T-helper 9 cell (primary cell): ENCODE measurements at places on chromosomes 3 and 15.

- no peak for DNase-seq
Observed at GRCh38 chr3:133963657-133964396, 65.9 kb downstream of the SLCO2A1 start.

GRCh38 chr3:193873426-193874201 lies 262.3 kb upstream of the HES1 start:
- no peak for DNase-seq

DNA sequence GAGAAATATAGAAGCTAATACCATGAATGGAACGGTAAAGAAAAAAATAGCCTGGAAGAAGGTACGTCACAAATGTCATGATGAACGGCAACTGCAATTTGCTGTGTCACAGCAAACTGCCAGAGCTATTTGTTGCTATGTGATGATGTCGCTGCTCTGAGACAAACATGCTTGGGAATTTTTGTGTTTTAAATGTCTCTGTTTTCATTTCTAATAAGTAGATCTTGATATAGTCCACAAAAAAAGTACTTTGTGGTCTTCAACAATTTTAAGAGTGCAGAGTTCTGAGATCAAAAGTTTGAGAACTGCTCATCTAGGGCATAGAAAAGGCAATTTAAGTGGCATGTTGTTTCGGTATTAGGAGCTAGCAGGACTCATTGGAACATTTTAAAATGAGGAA lies 4.3 kb upstream of the NR1D2 start:
- DNase-seq: no peak

DNA sequence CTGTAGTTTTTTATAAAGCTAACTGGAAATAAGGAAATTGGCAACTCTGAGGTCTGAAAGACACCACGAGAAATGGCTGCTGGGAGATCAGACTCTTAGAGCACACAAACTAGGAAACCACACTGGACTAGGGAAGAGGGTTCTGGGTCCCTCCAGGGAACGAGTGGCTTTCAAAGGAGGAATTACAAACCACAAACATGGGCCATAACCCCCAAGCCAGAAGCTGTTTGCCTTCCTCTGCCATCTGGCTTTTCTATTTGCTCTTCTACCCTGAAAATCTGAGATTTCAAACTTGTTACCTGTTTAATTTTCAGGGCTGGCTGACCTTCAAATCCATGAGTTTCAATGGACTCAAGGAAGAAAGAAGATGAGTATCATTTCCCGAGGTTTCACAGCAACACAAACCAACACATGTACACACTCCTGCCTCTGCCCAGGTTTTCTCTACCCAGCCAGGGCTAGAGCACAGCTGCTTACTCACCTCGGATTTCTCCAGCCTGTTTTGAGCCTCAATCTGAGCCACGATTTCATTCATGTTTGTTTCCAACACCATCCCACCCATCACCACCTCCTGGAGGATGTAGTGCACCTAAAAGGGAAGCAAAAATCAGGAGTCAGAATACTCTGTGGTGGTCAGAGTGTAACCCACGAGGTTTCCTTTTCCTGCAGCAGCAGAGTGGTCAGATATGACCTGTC lies 22.6 kb upstream of the ANPEP start:
- DNase-seq: no peak

GRCh38 chr3:8555725-8556472 lies 54.3 kb downstream of the LMCD1 start:
- DNase-seq: no peak

DNA sequence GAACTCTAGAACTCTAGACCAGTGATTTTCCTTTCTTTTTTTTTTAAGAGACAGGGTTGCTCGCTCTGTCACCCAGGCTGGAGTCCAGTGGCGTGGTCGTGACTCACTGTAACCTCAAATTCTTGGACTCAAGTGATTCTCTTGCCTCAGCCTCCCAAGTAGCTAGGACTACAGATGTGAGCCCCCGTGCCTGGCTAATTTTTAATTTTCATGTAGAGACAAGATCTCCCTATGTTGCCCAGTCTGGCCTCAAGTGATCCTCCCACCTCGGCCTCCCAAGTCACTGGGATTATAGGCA lies 359.6 kb downstream of the SHQ1 start:
- DNase-seq: no peak

DNA sequence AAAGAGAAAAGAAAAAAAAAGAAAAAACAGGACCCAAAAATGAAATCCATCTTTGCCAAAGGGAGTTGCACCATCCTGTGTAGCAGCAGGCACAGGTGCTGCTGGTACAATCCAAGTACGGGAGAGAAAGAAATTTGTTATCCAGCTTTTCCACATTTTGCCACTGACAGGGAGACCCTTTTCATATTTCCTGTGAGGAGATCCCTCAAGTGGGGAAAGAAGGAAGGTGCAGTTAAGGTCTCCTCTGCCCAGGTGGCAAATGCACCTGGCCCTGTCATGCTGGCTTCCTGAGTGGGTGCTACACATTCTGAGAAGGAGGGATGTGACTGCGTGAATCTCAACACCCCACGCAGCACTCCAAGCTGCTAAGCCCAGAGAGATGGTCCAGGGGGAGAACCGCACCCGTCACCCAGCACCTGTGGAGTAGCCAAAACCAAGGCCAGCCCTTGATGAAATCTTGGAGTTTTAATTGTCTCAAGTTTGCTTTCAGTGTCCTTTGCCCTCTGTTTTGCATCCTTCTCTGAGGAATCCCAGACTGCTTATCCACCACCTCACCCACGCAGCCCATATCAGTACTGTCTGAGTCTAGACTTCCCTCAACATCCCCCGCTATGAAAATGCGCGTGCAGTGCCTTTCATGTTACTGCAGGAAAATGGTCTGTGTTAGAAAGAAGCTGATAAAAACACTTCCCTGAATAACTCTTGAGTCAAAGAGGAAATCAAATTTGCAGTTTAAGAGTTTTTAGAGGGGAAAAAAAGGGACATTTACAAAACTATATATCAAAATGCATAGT lies 141.9 kb upstream of the THBS1 start:
- DNase-seq: no peak

DNA sequence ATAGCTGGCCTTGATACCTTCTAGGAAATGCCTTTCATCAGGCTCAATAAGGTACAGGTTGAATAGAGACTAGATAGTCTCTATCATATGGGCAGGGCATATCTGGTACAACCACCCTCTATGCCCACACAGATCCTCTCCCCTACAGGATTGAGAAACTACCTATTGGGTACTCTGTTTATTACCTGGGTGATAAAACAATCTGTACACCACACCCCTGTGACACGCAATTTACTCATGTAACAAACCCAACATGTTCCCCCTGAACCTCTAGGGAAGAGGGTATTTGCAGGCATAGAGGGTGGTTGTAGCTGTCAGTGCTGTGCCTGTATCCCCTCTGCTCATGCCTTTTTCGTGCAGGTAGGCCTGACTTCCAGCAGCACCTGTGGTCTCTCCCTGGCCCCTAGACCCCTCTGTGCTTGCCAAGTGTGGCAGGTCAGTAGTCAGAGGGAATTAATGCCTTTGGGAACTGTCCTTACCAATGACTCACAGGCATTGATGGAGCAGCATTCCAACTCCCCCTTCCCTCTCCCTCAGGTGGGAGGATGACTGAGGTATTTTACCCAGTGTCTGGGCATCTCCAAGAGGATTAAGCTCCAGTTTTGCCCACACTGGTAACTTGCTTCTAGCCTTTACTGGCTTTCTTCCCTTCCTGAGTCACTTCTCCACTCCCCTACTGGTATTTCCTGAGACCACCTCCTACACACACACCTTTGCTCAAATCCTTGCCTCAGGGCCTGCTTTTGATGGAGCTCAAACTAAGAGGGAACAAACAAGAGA lies 18.3 kb downstream of the CLSTN2 start:
- DNase-seq: no peak

- DNase-seq: no peak
Observed at GRCh38 chr3:180749796-180750195, 70.5 kb upstream of the CCDC39 start.

GRCh38 chr15:22907161-22907950 lies 68.9 kb downstream of the NIPA2 start:
- DNase-seq: no peak

- no peak for DNase-seq
Observed at GRCh38 chr3:42667523-42668412, 14.3 kb downstream of the ZBTB47 start.

DNA sequence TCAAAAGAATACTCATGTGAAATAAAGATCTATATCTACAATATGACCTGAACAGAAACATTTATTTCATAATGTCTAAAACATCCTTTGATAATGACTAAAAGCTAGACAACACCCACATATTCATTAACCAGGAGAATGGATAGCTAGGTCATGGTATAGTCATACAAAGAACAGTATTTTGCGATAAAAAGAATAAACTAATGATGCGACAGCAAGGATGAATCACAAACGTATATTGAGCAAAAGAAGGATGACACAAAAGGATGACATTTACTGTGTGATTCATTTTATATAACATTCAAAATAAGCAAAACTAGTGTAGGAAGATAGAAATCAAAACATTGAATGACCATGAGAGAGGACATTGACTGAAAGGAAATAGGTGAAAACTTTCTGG lies 1233.1 kb downstream of the OTOL1 start:
- no peak for DNase-seq

DNA sequence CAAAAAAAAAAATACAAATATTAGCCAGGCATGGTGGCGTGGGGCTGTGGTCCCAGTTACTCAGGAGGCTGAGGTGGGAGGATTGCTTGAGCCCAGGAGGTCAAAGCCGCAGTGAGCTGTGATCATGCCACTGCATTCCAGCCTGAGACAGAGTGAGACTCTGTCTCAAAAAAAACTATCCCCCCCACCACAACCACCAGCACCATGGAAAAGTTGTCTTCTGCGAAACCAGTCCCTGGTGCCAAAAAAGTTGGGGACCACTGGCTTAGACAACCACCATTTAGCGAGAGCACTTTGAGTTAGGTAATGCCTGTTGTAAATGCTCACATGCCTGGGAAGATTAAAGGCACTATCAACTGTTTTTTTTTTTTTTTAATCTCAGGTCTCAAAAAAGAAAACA lies 15.4 kb downstream of the ARHGAP31 start:
- no peak for DNase-seq

DNA sequence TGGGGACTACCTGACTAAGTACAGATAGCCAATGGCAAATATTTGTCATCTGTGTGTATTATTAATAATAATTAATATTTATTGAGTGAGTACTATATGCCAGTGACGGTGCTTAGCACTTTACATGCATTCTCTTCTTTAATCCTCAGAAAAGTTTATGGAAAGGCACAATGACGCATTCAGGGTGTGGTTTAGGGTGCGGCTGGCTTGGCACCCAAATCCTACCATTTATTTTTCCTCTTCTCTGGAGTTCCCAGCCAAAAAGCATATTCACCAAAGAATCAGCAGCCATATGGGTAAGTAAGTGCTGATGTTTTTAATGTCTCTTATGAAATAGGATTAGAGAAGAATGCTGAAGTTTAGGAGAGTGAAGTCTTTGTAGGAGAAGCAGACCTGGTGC lies 140.4 kb upstream of the TP63 start:
- no peak for DNase-seq

DNA sequence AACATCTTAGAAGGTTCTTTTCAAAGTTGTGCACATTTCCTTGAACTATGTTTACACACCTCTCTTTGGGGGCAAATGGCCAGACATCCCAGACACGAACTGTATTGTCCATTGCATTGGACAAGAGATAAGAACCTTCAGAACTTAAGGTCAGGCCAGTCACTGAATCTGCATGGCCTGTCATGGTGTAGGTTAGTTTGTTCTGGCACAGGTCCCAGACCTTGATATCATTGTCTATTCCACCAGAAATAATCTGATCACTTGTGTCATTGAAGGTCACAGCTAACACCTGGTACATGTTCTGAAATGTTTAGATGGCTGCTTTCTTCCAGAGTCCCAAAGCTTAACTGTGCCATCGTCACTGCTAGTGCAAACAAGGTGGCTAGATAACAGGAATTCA lies 55.7 kb downstream of the KCNAB1 start:
- no peak for DNase-seq

- DNase-seq: no peak
Observed at GRCh38 chr15:66723826-66724731, 22.0 kb downstream of the SMAD6 start.

DNA sequence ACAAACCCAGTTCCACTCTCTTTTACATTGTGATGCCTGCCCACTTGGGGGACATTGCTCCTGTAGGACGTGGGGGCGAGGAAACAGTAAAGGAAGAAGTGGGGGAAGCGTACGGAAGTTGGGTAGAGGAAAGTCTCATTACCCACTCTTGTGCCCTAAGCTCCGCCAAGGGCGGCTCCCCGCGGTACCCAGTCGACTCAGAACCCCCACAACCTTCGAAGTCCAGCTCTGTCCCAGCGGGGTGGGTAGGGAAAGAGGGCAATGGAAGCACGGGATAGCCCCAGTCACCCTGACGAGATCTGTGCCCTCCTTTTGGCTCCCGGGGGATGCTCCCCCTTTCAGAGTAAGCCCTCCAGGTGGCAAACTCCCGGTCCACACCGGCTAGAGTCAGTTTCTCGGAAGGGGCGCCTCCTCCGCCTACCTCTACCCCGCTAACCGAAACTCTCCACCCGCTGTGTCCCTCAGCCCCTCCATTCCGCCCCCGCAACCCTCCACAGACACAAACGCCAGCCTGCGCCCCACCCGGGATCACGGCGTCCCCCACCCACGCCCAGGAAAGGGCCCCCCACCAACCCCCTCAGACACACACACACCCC lies 527 bp downstream of the CSNK1G1 start:
- no peak for DNase-seq

DNA sequence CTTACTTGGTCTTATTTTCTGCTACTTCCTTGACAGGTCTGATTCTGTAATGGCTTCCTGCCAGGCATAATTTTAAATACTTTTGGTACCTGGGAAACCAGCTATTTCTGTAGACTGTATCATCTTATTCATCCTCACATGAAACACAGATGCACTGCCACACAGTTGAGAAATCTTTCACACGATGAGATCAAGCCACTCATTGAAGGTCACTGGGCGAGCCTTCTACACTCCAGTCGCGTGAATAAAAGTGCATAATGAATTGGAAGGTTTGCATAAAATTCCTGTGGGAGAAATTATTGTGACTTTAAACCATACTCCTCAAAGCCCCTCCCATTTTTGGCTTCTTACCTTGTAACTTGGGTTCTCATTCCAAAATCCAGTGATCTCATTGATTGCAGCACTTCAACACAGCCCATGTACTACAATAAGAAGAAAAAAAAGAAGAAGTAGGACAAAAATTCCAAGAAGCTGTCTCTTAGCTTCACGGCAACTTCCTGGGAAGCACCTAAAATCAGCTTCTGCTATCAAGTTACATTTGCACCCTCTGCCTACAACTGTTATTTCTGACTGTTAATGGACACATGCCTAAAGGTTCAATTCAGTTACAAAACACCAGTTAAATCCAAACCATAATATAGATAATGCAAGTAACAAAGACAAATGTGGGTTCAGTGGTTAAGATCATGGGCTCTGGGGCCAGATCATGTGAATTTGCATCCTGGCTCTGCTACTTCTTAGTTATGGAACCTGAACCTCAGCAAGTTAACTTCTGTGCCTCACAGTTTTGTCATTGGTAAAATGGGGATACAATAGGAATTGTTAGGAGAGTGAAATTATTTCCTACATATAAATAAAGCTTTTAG lies 39.0 kb downstream of the SHC4 start:
- no peak for DNase-seq

GRCh38 chr15:95644100-95644875 lies 686.2 kb upstream of the NR2F2 start:
- DNase-seq: no peak
